ENCODE measurements at places on chromosomes 16 and 17.

GRCh38 chr16:24291932-24292331 lies 35.8 kb downstream of the CACNG3 start:
- H3K27me3 ChIP-seq: peaks cover 17% of the 10 kb centered on the region
- DNase-seq: no peak
- H3K27ac ChIP-seq: no peak overlapping the region
- H3K4me1 ChIP-seq: no peaks in the 10 kb centered on the region

GRCh38 chr17:49402706-49403105 lies 12.0 kb downstream of the PHB1 start:
- no peak overlapping the region for H3K4me3 ChIP-seq
- no peaks in the 10 kb centered on the region for H3K27me3 ChIP-seq
- H3K27ac ChIP-seq: no peak overlapping the region
- no peak for DNase-seq

GRCh38 chr17:7132511-7133094 lies 18.0 kb upstream of the ASGR2 start:
- peak; percentile 88 for DNase-seq
- no peaks in the 10 kb centered on the region for H3K36me3 ChIP-seq
- peak overlapping the region; percentile 30 for H3K4me3 ChIP-seq
- H3K4me1 ChIP-seq: peaks cover 28% of the 10 kb centered on the region
- H3K27ac ChIP-seq: peak overlapping the region; percentile 81

DNA sequence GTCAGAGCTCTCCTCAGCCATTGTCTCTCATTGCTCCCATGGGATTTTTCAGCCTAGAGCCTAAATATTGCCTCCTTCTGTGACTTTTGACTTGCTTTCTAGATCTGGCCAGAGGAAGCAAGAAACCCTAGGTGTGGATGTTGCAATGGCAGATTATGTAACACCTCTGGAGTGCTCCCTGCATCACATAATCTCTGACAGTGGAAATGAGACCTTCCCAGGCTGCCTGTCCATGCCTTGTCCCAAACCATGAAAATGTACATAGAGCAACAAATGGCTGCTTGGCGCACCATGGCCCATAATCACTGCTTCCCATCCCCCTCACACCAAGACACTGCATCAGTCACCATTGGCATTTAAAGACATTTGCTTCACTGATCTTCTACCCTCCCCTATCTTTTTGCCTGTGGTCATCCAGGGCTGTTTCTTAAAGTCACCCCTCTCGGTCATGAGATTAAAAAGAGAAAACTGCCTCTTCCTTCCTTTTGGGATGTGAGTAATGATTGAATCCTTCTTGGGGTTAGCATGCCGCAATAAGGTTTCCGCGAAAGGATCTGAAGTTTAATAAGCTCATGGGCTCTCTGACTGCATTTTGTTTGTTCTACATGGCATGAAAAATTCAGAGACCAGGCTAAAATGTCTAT lies 34.2 kb upstream of the CCL2 start:
- no peak overlapping the region for H3K4me3 ChIP-seq
- H3K27ac ChIP-seq: no peak overlapping the region
- no peak for DNase-seq

GRCh38 chr16:82241469-82242052 lies 71.5 kb upstream of the MPHOSPH6 start:
- DNase-seq: no peak
- no peaks in the 10 kb centered on the region for H3K36me3 ChIP-seq
- H3K4me3 ChIP-seq: no peak overlapping the region
- H3K4me1 ChIP-seq: no peaks in the 10 kb centered on the region
- H3K27ac ChIP-seq: no peak overlapping the region
- H3K27me3 ChIP-seq: peaks cover 18% of the 10 kb centered on the region

DNA sequence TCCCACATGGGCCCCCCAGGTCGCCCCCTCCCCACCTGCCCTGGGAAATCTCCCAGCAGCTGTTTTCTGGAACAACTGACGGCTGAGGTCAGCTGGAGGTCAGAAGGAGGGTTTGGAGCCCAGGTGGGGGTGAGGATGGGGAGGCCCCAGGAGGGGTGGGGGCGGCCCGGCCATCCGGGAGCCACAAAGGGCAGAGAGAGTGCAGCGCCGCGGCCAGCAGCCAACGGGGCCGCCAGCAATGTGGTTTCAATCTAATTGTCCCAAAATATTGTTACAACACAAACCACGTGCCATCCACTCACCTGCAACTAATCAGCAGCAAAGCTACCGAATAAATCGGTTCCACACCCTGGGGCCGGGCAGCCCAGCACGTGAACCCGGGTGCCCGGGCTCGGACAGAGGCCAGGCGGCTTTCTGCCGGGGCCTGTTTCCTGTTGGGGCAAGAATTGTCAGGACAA lies 28.3 kb upstream of the SLC38A10 start:
- no peaks in the 10 kb centered on the region for H3K36me3 ChIP-seq
- no peak overlapping the region for H3K27ac ChIP-seq
- H3K4me1 ChIP-seq: no peaks in the 10 kb centered on the region
- H3K27me3 ChIP-seq: no peaks in the 10 kb centered on the region

GRCh38 chr17:81513372-81513752 lies 763 bp upstream of the ACTG1 start:
- peak; percentile 75 for DNase-seq
- peak overlapping the region; percentile 92 for H3K27ac ChIP-seq
- peak overlapping the region; percentile 81 for H3K4me3 ChIP-seq
- H3K27me3 ChIP-seq: no peaks in the 10 kb centered on the region
- peaks cover 34% of the 10 kb centered on the region for H3K4me1 ChIP-seq

- no peak overlapping the region for H3K27ac ChIP-seq
- peaks cover 3% of the 10 kb centered on the region for H3K27me3 ChIP-seq
- no peak for DNase-seq
- H3K4me1 ChIP-seq: no peaks in the 10 kb centered on the region
- no peak overlapping the region for H3K4me3 ChIP-seq
Measured at GRCh38 chr17:81153340-81153803, 11.9 kb upstream of the PVALEF start.

GRCh38 chr16:10865991-10866966 lies 10.7 kb upstream of the CIITA start:
- H3K27me3 ChIP-seq: peaks cover 21% of the 10 kb centered on the region
- H3K4me1 ChIP-seq: peaks cover 26% of the 10 kb centered on the region
- DNase-seq: no peak
- no peak overlapping the region for H3K4me3 ChIP-seq

DNA sequence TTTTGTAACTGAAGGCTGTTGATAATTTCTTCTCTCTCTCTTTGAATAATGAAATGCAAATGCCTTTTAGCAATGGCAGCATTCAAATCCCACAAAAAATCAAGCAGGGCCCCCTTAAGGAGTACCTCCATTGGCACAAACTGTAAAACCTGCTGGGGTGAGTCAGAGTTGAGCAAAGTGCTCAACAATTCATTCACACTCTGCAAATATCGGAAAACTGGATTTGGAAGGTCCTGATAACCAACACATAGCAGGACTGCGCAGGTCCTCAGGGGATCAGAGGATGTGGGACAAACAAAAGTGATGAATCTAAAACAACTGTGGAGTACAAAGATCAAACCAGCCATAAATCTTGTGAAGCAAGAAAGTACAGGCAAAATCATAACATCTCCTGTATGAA lies 5.6 kb downstream of the CMTR2 start:
- no peak overlapping the region for H3K4me3 ChIP-seq
- H3K27me3 ChIP-seq: no peaks in the 10 kb centered on the region
- H3K27ac ChIP-seq: no peak overlapping the region
- peaks cover 53% of the 10 kb centered on the region for H3K36me3 ChIP-seq

- H3K4me1 ChIP-seq: no peaks in the 10 kb centered on the region
- no peaks in the 10 kb centered on the region for H3K36me3 ChIP-seq
- no peak overlapping the region for H3K4me3 ChIP-seq
- no peak for DNase-seq
- H3K27ac ChIP-seq: no peak overlapping the region
Measured at GRCh38 chr16:14321542-14321941, 250.4 kb downstream of the MRTFB start.

DNA sequence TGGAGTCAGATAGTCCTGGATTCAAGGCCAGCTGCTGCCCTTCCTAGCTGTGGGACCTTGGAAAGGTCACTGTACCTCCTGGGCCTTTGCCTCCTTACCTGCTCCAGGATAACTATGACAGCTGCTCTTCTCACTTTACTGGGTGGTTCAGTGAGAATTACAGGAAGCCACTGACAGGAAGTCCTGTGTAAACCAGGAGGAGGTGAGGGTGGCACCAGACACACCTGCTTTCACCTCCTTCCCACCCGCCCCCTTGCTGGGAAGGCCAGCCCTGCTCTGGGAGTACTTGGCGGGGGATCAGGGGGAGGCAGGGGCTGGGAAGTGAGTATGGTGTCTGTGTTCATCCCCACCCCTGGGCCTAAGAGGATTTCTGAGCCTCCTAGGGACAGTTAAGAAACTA lies 42.6 kb downstream of the CPNE2 start:
- H3K4me3 ChIP-seq: peak overlapping the region; percentile 62
- DNase-seq: peak; percentile 63
- H3K4me1 ChIP-seq: peaks cover 58% of the 10 kb centered on the region
- H3K27me3 ChIP-seq: no peaks in the 10 kb centered on the region
- H3K27ac ChIP-seq: peak overlapping the region; percentile 91
- H3K36me3 ChIP-seq: no peaks in the 10 kb centered on the region

DNA sequence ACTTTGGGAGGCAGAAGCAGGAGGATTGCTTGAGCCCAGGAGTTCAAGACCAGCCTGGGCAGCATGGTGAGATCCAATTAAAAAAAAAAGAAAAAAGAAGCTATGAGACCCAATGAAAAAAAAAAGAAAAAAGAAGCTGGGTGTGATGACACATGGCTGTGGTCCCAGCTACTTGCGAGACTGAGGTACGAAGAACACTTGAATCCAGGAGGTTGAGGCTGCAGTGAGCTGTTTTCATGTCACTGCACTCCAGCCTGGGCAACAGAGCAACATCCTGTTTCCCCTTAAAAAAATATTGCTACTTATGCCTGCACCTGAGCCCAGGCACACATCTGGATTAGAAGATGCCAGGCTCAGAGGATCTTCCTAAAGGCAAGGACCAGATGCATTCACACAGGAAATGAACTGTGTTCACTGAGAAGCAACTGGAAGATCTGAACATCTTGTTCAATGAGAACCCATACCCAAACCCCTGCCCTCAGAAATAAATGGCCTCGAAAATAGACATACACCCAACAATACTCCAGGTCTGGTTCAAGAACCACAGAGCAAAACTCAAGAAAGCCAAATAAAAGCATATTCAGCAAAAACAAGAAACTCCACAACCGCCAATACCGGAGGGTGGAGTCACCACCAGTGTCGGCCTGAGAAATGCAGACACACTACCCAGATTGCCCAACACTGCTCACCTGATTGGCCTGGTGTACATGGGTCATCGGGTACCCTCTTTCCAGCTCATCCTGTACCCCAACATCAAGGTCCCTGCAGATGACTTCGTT lies 4.4 kb downstream of the RNF135 start:
- H3K4me3 ChIP-seq: no peak overlapping the region
- DNase-seq: no peak
- H3K27ac ChIP-seq: no peak overlapping the region
- H3K36me3 ChIP-seq: peaks cover 24% of the 10 kb centered on the region
- H3K4me1 ChIP-seq: peaks cover 16% of the 10 kb centered on the region

DNA sequence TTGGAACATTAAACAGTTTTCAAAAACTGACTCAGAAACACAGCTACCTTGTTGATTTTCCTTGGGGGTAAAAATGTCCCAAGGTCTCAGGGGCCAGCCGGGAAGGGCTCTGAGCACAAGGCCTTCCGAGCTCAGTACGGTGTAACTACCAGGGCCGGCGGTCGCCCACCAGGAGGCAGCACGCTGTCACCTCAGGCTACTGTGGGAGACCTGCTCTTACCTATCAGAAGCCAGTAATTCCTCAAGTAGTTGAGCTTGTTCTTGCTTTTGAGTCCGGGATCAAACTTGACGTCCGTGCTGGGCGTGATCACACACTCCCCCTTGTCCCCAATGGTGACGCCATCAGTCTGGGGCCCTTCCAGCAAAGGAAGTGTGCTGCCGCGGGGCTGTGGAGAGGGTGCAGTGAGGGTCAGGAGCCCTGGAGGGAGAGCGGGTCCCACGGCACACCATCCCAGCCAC lies 43.4 kb upstream of the ICAM2 start:
- peaks cover 30% of the 10 kb centered on the region for H3K36me3 ChIP-seq
- peak overlapping the region; percentile 66 for H3K27ac ChIP-seq
- peak overlapping the region; percentile 16 for H3K4me3 ChIP-seq
- peaks cover 67% of the 10 kb centered on the region for H3K4me1 ChIP-seq
- DNase-seq: peak; percentile 82
- H3K27me3 ChIP-seq: no peaks in the 10 kb centered on the region

- peaks cover 15% of the 10 kb centered on the region for H3K4me1 ChIP-seq
- DNase-seq: no peak
- H3K27me3 ChIP-seq: peaks cover 14% of the 10 kb centered on the region
- H3K27ac ChIP-seq: no peak overlapping the region
- no peaks in the 10 kb centered on the region for H3K36me3 ChIP-seq
Measured at GRCh38 chr17:13510062-13510461, 91.7 kb downstream of the HS3ST3A1 start.

DNA sequence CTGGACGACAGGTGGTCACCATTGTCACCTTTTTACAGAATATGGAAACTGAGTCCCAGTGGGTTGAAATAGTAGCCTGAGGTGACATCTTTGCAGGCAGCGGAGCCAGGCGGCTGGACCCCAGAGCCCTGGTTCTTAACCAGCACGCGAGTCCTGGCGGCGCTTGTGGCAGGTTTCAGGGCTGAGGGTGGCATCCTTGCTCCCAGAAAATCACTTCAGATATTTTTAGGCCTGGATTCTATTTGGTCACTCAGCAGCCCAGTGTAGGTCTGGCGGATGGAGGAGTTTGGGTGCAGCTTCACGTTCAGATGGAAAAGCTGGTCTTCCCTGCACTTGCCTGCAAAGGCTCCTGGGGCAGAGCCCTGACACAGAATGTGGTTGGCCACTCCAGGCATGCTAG lies 354.0 kb downstream of the SNX29 start:
- H3K4me1 ChIP-seq: peaks cover 9% of the 10 kb centered on the region
- no peak overlapping the region for H3K4me3 ChIP-seq
- no peaks in the 10 kb centered on the region for H3K27me3 ChIP-seq
- peaks cover 3% of the 10 kb centered on the region for H3K36me3 ChIP-seq

GRCh38 chr17:77615703-77616253 lies 342.7 kb upstream of the TNRC6C start:
- H3K4me1 ChIP-seq: peaks cover 20% of the 10 kb centered on the region
- no peaks in the 10 kb centered on the region for H3K27me3 ChIP-seq
- H3K27ac ChIP-seq: no peak overlapping the region
- no peak overlapping the region for H3K4me3 ChIP-seq
- H3K36me3 ChIP-seq: no peaks in the 10 kb centered on the region
- DNase-seq: no peak
